Aorta (tissue), 5 donors: ENCODE measurements at places on chromosomes 4 and X.
A peak's percentile ranks its signal among the peaks of the same experiment; 100 is the strongest.

DNA sequence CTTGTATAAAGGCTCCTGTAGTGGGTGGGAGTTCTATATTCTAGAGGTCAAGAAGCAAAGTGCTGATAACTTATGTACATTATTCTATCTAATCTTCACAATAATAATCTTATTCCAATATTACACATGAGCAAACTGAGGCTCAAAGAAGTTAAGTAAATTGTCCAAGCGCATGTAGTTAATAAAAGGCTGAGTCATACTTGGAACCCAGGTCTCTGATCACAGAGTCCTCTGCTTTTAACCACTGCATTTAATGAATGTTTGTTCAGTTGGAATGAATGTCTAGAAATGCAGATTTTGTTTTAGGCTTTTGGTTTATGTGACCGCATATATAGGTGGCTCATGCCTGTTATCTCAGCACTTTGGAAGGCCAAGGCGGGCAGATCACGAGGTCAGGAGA, 88.4 kb upstream of the PAQR3 start:
- no peak for DNase-seq

GRCh38 chr4:80231180-80231579, 33.9 kb downstream of the PRDM8 start:
- DNase-seq, result no peak

DNA sequence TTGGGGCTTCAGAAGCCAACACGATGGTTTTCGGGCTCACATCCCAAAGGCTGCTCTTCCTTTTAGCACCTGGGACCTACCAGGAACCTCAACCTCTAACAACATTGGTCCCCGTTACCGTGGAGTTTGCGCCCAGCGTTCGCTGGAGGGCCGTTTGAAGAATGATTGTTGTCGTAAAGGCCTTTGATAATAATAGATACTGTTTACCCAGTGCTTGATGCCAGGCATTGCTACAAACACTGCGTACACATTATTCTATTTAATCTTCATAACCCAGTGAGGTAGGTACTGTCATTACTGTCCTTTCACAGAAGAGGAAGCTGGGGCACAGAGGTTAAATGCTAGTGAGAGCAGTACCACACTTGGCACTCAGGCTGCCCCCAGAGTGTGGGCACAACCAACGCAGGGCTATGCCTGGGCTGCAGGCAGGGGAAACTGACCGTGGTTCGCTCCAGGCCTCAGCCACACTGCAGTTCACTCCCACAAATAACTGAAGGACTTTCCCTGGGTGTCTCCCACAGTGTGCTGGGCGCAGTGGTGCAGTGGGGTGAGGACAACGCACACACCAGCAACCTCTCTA, 1.0 kb upstream of the ACSL1 start:
- no peak for DNase-seq

- no peak for DNase-seq
Measured at GRCh38 chrX:118464501-118464900, 31.1 kb upstream of the DOCK11 start.

GRCh38 chr4:13833171-13833804, 205.8 kb upstream of the BOD1L1 start:
- no peak for DNase-seq

DNA sequence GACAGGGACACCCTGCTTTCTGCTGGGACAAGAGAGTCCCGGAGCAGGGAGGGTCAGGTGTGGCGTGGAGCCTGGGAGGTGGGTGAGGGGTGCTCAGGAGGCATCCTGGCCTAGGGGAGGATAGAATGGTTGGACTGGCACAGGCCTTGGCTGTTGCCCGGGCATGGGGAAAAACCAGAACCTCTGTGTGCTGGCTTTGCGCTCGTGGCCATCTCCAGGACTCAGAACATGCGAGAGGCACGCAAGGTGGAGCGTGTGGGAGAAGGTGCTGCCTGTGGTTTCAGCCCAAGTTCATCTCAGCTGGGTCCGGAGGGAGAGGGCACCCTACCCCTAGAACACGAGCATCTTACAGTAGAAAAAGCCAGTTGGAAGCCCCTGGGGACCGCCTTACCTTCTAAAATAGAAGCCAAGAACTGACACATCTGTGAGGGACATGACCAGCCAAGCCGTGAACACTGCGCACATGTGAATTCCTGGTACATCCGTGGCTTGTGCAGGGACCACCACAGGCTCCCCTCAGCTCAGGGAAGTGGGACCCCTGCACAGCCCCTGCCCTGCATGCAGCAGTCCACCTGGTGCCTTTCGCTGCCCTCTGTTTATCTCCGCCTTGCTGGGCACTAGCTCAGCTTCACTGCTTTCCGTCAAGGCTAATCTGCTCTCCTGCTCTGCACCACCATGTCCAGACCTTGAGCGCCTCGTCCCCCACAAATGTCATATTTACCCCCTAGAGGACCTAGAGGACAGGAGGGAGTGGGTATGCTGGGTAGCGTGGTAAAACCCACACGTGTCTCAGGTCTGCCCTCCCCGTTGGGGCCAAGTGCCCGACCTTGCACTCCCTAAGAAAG, 13.5 kb downstream of the MSANTD1 start:
- DNase-seq, result peak; percentile 35

DNA sequence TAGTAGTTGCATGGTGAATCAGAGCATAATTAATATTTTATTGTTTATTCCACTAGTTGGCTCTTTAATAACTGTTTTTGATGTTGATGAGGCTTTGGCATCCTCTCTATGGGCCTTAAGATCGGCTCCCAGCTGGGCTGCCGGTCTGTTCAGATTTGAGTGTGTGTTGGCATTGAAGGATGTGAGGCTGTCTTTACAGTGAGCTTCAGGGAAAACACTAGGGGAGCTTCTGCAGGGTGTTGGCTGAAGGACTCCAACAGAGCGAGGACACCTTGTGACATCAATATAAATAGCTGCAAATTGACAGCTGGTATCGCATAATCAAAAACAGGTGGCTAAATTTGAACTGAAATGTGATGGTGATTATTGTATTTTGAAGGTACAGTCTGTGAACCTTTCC, 322.0 kb downstream of the FSTL5 start:
- DNase-seq, result no peak

- peak; percentile 83 for DNase-seq
Measured at GRCh38 chr4:87007528-87008446, 73.0 kb downstream of the AFF1 start.

DNA sequence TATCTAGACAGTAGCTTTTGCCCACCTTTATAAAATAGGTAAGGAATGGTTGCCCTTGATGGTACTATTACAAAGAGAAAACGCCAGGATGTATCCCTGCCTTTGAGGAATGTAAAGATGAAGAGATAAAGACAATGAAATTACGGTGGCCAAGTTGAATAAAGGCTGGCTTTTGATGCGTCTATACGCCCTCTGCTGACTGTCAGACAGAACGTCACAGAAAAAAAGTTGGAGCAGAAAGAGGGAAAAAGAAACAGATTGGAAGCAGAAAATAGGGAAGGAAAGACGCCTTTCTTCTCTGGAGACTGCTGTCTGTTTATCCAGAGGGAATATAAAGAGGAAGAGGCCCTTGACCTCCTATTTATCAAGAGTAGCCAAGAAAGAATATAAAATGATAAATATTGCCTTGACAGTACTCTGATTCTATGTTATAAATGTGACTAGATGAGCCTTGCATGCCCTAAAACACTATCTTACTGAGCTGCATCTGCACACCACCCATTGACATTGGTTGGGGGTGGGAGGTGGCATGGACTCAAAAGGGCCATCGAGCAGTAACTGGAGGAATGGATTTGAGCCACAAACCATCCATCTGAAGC, 30.6 kb downstream of the PCDH19 start:
- no peak for DNase-seq

DNA sequence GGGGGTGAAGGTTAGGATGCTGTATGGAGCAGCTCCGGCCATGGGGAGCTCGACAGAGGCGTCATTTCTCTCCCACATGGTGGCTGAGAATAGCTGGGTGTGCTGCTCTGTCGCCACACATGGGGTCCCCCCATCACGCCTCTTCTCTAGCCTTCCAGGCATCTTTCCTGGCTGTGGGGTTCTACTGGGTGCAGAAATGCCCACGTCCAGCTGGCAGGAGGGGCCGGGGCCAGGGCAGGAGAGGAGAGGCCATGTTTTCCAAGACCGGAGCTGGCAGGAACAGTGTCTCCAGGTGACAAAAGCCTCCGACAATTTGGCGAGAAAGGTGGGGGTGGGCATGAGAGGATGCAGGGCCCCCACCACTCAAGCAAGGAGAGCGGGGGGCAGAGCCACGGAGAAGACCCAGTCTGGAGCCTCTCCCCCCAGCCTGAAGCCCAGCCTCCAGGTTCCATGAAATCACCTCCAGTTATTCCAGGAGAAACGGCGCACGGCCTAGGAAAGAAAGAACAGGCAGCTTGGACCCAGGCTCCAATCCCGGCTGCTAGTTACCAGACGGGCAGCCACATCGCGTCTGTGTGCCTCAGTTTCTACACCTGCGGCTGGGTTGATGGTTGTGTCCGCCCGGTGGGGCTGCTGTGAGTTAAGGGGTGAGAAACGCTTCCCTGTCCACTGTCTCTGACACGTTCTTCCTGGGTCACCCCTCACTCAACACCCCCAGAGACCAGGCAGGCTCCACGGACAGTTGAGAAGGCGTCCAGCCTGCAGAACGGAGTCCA, 27.4 kb upstream of the SPON2 start:
- peak; percentile 51 for DNase-seq

- DNase-seq, result no peak
Measured at GRCh38 chr4:133452678-133453077, 303.6 kb downstream of the PCDH10 start.

GRCh38 chrX:2342281-2342688, 158.5 kb downstream of the DHRSX start:
- no peak for DNase-seq

DNA sequence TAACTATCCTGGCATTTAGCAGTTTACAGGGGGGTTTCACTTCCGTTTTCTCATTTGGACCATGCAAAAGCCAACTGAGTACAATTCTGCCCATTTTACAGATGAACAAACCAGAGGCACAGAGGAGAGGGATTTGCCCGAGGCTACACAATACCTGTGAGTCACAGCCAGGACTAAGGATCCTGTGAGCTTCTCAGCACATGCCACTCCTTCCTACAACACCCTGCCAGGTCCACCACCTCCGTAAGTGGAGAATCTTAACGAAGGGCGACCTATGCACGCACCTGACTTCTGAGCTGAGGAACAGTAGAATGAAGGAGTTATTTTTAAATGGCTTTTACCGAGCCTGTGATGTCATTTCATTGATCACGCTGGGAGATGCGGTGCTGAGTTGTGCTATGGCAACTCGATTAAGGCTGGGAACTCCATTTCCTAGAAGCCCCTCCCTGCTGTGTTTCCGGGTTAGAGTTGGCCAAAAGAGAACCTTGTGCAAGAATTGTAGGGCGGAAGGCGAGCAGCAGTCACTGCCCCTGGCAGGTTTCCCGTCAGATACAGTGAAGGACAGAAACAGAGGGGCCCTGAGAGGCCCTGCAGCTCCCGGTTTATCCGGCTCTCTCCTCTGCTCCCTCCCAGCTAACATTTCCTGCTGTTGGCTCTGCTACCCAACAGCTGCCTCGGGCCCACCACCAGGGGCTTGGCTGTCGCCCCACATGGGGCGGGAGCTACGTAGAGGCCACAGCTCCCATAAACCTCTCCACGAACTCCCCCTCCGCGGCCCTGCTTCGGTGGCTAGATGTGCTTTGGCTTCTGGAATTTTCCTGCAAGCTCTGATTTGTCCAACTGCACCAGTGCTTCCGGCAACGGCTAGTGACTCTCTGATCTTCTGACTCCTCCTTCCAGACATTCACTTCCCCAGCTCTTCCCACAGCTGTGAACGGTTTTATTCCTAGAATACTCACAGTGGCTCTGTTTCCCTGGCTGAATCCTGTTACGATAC, 75.1 kb upstream of the USP9X start:
- DNase-seq, result peak; percentile 83

DNA sequence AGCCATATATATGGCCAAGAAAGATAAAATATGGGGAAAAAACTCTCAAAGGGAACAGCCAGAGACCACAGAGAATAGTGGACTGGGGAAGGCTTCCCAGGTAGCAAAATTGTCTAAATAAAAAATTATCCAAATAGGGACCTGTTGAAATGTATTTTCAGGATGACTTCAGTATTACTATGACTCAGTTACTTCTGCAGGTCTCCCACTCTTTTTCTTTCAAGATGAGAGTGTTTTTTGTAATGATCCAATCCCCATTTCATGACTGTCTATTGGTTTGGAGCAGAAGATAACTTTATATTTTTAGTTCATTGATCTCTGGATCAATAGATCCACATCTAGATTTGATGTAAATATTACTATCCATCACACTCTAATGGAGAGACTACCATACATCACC, 372.1 kb upstream of the EMCN start:
- DNase-seq, result no peak
